Spleen (tissue), 13 donors: ENCODE measurements at places on chromosomes 4 and X.

- DNase-seq = no peak
Observed at GRCh38 chr4:24594887-24595286, 10.5 kb upstream of the DHX15 start.

- DNase-seq = no peak
Observed at GRCh38 chr4:5959211-5959982, 58.8 kb downstream of the C4orf50 start.

DNA sequence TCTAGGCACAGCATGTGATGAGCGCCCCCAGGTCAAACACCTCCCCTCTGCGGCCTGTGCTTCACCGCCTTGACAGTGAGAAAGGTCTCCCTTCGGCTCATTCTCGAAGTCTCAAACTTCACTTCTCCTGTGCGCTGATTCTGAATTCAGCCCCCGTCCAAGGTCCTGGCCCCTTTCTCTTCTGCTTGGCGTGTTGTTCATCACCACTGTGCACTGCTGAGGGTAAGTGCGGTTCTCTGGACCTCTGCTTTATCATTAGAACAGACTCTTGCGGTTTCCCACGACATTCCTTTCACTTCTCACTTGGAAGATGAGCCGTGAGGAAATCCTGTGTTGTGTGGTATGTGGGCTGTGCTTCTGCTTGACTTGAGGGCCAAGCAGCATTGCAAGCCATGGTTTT is 11.9 kb downstream of the HTT-AS start:
- peak; percentile 42 for DNase-seq

GRCh38 chr4:155946486-155946885 is 7.2 kb downstream of the CTSO start:
- DNase-seq = no peak

DNA sequence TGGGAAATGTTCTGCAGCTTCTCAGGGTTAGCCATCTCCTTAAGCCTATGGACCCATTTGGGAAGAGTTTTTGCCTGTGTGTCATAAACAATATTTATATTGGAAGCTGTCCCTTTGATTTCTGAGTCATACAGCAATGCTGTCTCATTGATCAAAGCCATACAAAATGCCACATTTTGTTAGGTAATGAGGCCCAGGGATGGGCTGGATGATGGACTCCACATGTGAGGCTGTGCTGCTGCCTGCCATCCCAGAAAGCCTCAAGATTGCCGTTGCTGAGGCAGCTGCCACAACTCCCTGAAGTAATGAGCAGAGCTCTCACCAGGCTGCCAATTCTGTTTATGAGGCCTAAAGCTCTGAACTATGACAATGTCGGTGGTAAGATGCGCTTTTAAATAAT is 12.2 kb upstream of the GJB1 start:
- no peak for DNase-seq

DNA sequence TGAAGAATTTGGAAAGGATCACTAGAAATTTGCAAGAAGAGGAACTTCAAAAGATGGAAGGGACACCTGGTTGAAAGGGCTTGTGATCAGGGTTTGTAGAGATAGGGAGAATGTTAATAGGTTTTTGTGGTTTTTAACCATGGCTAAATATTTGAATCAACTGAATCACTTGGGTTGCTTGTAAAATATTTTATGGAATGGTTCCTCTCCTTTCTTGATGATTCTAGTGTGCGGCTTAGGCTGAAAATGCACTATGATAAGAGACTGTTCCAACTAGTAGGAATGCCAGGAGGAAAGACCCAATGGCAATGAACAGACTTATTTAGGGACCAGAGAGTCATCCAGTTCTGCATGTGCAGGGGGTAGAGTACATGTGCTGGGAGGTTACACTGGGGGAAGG is 408.2 kb downstream of the ARHGAP24 start:
- no peak for DNase-seq

- DNase-seq = no peak
Observed at GRCh38 chrX:21972721-21973120, 32.2 kb downstream of the SMS start.

- DNase-seq = no peak
Observed at GRCh38 chr4:89157488-89158024, 46.2 kb downstream of the TIGD2 start.

DNA sequence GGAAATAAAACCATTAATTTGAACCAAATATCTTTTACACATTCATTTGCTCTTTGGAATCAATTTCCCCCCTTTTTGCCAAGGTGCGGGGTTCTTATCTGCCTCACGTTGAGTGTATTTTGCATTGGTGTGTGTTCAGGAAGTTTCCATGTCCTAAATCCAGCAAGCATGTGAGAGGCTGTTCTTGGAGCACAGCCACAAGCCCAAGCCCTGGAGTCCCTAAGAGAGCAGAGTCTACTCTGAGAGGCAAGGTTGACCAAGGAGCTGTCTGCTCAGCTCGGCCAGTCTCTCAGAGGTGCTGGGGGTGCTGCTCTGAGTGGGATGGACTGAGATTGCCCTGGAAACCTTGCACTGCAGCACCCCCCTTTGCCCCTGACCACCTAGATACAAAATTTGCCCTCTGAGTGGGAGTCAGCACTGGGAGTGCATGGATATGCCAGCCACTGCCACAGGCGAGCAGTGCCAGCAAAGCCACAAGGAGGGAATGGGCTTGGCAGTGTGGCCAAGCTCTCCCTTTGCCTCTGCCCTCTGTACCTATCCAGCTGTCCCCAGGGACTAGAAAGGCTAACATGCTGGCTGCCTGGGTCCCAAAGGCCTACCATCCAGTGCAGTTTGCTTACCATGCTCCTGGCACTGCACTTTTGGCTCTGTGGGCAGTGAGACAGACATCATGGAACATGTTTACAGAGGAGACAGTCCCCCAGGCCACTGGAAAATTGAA is 20.5 kb upstream of the FAM193A start:
- no peak for DNase-seq

GRCh38 chr4:73867783-73868182 is 1.4 kb upstream of the CXCL1 start:
- no peak for DNase-seq

- DNase-seq = no peak
Observed at GRCh38 chr4:92339676-92340075, 35.9 kb downstream of the GRID2 start.

- no peak for DNase-seq
Observed at GRCh38 chr4:33296876-33297455, 2576.8 kb downstream of the PCDH7 start.

DNA sequence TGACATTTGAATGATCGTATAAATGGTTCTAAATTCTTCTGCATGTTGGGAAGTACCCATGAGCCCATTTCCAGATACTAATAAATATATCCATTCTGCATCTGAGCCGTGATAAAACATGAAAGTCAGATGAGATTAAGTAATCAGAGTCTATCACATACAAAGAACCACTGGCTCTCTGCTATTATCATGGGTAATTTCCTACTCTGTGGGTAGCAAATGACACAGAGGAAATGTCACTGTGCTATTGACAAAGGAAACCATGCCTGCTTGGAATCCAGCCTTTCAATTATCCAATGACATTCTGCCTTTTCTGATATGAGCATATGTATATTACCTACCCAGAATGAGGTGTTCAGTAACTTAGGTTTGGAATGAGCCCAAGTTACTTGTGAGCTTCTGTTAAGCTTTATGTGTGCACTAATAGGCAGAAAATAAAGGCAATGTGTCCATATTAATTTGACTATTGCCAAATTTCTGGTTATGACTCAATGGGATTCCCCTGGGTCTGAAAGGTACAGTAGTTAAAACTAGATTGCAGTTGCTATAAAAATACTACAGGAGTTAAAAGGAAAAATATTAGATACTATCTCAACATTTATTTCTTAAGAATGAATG is 238.7 kb upstream of the KCNIP4 start:
- no peak for DNase-seq

DNA sequence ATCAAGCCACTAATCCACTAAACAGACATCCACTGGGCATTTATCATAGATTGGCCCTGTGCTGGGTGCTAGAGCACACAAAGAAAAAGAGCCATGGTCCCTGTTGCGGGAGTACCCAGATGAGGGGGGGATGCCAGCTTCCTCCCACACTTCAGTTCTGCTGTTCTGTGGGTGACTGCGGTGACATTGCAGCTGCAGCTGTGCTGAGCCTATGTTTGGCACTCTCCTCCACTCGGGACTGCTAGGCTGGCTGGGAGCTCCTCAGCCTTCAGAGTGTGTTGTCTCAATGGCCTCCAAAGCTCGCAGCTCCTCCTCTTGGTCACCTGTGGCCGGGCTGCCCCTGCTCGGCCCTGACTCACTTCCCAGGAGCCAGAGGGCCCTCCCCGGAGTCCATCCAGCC is 173.2 kb downstream of the CLCN4 start:
- DNase-seq = no peak

GRCh38 chr4:19686456-19686855 is 565.2 kb upstream of the SLIT2 start:
- no peak for DNase-seq

DNA sequence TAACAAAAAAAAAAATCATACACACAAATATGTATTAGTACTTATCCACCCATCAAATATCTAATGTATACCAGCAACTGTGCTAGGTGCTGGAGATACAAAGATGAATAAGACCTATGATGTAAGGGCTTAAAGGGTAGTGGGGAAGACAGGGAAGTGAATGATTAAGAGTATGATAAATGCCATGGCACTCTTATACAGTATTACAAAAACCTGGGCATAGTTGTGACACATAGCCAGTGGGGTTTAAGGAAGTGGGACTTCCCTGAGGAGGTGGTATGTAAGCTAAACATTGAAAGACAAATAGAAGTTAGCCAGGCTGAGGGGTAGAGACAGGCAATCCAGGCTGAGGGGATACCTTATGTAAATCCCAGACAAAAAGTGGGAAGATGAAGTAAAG is 23.5 kb downstream of the CHM start:
- no peak for DNase-seq

GRCh38 chrX:105488716-105489115 is 268.2 kb upstream of the TEX13A start:
- DNase-seq = no peak

DNA sequence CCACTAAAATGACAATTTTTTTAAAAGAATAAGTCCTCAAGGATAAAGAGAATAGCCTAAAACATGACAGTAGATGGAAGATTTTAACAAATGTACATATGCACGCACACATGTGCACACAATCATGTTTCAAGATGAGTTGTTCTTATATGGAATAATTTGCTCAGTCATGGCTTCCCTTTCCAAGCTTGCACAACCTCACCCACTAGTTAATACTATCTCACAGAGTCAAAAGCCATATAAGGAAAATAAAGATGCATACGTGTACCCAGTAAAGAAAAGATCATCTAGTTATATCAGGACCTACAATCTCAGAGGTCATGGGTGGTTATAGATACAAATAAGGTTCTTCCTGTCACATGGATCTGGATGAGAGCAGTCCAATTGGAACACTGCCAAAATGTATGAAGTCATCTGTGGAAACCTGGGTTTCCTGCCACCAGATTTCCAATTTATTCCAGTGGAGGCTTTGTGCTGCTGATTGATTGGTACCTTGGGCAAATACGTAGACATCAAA is 56.1 kb downstream of the FAM13A start:
- no peak for DNase-seq

- peak; percentile 88 for DNase-seq
Observed at GRCh38 chr4:1356181-1356998, 9.4 kb downstream of the UVSSA start.

GRCh38 chr4:128354205-128354821 is 66.7 kb upstream of the PGRMC2 start:
- DNase-seq = no peak

- no peak for DNase-seq
Observed at GRCh38 chrX:133742602-133743305, 242.6 kb downstream of the GPC3 start.

DNA sequence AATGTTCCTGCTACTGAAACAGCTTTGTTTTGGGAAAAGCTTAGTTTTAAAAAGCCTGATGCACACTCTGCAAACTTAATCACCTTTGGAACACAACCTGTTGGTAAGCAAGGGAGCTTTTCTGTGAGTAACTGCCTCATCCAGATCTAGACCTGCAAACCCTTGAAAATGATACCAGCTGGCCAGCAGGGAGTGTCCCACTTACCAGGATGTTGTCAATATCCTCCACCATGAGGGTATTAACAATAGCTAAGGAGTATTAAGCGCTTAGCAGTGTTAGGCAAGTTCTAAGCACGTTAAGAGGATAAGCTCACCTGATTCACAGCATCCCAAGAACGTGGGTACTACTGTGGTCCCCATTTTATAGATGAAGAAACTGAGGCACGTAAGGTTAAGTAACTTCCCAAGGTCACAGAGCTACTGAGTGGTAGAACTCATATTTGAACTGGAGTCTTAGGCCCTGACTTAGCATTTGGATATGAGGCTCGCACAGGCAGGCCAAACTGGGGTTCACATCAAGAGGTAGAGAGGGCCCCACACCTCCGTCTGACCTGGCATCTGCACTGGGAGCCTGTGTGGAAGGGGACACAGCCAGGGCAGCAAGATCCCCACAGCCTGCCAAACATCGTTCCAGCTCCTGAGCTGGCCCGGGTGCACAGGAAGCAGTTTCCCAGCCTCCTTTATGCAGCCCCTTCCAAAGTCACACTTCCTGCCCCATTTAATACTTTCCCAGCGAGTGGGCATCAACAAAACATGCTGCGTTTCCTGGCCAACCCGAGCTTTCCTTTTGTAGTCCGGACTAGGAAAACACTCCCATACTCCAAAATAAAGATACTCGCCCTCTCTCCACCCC is 32.7 kb downstream of the IRF2 start:
- DNase-seq = no peak

GRCh38 chrX:110846071-110846470 is 50.5 kb upstream of the CHRDL1 start:
- no peak for DNase-seq

- no peak for DNase-seq
Observed at GRCh38 chr4:48015678-48016077, 803 bp downstream of the CNGA1 start.

- no peak for DNase-seq
Observed at GRCh38 chrX:151763711-151764110, 29.2 kb downstream of the CNGA2 start.

DNA sequence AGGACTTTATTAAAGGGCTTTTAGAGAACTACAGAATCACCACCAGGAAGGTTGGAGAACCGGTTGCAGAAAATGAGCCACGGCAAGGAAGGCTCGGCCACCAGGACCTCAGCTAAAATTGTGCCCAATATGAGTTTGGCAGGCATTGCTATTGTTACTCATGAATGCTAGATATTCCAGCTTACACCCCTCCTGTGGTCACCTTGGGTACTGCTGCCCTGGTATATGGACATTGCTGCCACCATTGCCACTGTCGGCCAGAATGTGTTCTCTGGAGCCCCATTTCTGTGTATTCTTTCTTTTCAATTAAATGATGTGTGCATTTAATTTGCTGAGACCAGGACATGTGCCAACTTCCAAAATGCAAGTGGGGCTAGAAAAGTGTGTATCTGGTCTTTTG is 626.7 kb upstream of the BOD1L1 start:
- no peak for DNase-seq
